Activated CD8-positive, alpha-beta memory T cell treated with anti-CD3 and anti-CD28 coated beads for 48 hours (primary cell): ENCODE measurements at places on chromosomes 2 and 18.

- no peak for DNase-seq
Observed at GRCh38 chr2:175854665-175855064, 147.4 kb downstream of the LNPK start.

GRCh38 chr2:143700865-143701264 lies 571.6 kb downstream of the ARHGAP15 start:
- DNase-seq = no peak

DNA sequence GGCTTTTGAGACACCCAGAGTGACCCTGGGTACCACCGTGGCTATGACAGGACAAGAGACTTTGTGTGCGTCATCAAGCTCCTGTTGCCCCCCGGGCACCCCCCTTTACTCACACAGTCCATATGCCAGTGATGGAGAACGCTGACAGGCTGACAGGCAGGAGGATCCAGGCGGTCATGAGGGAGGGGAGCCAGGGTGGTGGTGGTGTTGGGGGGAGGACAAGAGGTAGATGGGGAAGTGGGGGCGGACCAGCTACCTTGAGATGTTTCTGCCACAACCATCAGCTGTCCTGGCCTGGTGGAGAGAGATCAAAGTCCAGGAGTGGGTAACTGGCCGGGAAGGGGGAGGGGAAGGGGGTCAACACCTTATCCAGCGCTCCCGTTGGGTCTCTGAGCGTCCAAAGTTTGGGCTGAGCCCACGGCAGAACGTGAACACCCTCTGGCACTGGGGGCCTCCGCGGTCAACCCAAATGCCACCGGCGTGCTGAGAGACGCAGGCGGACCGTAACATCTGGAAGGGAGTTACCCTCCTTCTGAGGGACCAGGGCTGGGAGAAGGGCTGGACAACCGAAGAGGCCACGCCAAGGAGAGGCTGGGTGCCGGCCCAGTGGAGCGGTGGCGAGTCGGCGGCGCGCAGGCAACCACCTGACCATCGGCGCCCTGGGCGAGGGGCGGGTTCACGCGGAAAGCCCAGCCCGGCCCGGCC lies 575 bp downstream of the TMEM150A start:
- no peak for DNase-seq

DNA sequence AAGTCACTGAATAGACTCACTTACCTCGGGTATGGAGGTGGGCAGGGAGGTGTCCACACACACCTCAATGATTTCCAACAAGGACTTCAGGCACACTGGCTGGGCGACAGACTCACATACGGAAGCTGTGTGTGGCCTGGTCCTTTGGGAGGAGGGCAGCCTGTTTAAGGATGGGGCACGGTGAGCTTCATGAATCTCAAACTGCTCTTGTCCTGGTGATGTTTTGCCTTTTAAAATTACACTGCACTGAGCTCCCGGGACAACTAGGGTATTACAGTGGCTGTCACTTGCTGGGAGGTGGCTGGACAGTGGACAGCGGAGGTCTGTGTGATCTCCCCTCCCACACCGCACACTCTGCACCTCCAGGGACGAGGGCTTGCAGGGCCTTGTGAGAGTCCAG lies 211.6 kb downstream of the SNTG2 start:
- no peak for DNase-seq

DNA sequence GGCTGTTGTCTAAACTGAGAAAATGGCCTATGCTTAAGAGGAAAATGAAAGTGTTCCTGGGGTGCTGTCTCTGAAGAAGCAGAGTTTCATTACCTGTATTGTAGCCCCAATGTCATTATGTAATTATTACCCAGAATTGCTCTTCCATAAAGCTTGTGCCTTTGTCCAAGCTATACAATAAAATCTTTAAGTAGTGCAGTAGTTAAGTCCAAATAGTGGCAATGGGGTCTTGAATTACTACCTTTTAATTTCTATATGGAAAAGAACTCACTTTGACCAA lies 13.8 kb upstream of the ALLC start:
- DNase-seq = no peak

DNA sequence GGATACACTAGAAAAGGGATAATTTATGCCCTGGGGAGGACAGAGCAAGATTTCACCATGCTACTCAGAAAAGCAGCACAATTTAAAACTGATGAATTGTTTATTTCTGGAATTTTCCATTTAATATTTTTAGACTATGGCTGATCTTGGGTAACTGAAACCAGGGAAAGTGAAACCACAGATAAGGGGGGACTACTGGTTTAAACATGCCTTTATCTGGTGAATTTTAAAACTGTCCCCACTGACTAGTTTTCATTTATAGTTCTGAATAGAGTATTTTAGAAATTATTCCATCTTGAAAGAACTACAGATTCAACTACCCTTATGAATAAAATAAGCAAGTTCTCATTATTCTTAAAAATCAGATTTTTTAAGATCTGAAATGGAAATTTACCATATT lies 15.0 kb downstream of the NFU1 start:
- DNase-seq = no peak

DNA sequence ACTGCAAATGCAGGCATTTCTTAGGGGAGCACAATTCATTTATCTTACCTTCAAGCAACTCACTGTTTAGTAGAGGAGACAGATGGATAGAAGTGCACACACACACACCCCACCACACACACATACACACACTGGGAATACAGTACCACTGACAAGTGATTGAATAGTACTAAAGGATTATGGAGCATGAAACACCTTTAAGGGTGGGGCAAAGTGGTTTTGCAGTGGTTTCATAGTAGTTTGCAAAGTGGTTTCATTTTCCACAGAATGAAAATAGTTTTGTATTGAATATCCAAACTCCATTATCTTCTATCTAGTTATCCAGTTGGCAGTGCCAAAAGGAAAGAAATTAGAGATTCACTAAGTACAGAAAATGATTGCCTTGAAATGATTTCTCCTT lies 18.9 kb downstream of the KIF5C start:
- no peak for DNase-seq

GRCh38 chr2:104641786-104642185 lies 212.1 kb upstream of the POU3F3 start:
- DNase-seq = no peak

DNA sequence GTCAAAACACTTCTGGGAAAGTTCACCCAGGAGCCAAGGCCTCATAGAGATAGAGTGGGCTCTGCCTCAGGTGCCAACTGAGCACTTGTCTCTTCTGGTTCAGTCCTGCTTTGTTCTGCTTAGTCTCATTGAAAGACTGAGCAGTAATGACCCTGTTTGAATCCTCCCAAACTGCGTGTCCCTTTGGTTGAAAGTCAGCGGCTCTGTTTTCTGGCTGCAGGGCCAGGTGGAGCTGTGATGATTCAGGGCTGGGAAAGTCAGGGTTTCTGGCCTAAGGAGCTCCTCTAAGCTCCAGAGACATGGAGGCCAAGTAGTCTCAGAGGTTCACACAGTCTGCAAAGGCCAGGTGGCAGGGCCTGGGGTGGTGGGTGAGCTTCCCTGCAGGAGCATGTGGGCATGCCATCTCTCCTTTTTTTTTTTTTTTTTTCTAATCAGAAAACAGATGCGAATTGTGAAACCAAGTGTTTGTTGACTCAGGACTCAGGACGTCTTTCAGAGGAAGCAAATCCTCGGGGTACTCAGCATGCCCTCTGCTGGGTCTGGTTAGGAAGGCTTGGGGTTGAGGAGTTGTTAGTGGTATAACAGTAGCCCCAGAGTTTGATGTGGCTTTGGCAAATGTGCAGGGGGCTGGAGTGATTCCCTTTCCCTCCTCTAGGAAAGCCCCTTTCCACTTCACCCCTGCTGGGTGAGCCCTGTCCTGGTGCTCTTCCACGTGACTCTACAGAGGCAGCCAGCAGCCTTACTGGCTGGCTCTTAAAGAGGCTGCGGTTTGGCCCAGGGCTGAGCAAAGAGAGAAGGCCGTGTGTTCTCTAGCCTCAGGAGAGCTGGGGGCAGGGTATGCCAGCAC lies 38.3 kb downstream of the TMEM17 start:
- no peak for DNase-seq

- no peak for DNase-seq
Observed at GRCh38 chr2:120403676-120404075, 57.7 kb downstream of the INHBB start.

GRCh38 chr18:57970356-57971095 lies 73.5 kb upstream of the NEDD4L start:
- no peak for DNase-seq

- DNase-seq = no peak
Observed at GRCh38 chr2:188497726-188498125, 206.1 kb downstream of the GULP1 start.

GRCh38 chr2:134078354-134078753 lies 175.5 kb upstream of the MGAT5 start:
- no peak for DNase-seq

- no peak for DNase-seq
Observed at GRCh38 chr18:54531402-54532065, 59.5 kb upstream of the DYNAP start.

DNA sequence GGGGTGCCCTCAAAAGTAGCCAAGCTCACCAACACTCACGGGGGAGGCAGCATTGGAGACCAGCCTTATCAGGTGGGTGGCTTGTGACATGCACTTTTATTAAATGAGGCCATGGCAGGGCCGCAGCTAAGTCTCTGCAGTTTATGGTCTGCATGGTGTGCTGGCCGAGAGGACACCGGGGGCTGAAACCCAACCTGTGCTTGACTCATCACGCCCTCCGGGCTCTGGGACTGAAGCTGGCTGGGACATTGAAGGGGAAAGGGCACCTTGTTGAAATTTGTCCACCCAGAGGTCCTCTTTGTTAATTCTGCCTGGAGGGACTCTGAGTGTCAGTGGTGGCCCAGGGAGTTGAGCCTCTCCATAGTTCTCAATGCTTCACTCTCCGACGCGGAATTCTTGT lies 17.7 kb upstream of the NTSR2 start:
- DNase-seq = no peak

DNA sequence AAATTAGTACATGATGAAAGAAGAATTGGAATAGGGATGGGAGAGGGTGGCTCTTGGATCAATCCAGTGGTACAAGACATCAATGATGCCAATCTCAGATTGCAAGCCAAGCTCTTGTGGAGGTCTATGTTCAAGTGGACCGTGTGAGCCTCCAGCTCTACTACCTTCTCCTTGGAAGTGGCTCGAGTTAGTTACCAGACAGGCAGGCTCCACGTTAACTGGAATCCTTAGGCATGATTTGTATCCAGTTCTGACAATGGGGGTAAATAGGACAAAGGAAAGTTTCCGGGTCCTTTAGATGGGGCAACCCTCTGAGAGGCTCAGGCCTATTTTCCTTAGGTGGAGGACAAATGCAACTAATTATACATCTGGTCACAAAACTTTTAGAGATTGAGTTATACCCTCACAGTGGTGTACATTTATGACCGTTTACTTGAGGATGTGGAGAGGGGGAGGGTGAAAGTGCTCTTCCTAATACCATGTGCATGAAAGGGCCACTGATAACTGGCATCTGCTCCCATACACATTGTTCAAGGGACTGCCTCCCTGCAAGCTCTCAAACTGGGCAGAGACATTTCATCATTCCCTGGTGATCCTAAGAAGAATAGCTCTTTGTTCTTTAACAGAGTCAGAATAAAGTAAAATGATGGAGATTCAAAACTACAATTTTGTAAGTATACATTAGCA lies 180.2 kb downstream of the SOCS6 start:
- no peak for DNase-seq

DNA sequence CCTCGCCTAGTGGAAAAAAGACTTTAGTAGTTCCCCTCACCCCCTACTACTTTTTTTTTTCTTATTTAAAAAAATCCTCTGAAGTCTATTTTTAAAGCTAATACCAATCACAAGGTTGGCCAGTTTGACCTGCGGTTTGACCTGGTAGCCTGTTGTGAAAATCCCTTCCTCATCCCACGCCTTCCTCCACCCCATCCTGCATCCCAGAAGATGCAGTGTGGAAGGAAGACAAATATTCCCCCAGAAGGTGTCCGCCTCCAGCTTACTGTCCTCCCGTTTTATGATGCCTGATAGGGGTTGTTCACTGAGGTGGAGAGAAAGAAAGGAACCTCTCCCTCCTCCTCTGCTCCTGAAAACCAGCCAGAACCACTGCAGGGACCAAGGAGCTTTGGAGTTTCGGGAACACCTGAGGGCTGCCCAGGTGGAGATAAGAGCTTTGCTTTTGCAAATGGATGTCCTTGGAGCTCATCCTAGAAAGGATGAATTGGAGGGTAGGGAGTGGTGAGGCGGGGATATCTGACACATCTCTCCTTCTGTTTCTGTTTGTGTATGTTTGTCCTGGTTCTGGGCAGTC lies 909 bp downstream of the ATP6V1C2 start:
- no peak for DNase-seq

DNA sequence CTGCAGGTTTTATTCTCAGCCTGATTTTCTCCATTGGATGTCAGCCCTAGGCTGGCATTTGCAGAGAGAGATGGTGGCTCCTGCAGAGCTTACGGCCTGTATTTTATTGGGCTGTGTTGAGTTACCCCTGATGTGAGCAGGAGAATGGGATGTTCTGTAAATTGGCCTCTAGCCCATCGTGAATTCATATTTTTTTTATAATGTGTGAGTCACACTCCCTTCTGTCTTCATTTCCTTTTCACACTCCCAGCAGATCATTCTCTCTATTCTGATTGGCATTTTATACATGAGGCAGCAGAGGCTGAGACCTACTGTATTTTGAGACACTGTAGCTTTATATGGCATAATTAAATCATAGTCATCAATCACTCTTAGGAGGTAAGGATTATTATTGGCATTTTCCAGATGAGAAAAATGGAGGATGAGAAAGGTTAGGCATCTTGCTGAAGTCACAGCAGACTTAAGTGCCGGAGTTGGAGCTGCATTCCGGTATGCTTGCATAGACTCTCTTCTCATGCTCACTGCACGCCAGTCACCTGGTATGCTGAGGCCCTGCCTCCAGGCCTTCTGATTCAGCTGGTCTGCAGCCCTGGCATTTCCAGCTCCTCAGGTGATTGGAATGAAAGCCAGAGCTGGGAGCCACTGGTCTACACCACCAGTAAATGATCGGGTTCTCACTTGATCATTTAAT lies 142.4 kb downstream of the NEDD4L start:
- no peak for DNase-seq

GRCh38 chr2:24237313-24237712 lies 62.5 kb downstream of the FAM228A start:
- DNase-seq = no peak

DNA sequence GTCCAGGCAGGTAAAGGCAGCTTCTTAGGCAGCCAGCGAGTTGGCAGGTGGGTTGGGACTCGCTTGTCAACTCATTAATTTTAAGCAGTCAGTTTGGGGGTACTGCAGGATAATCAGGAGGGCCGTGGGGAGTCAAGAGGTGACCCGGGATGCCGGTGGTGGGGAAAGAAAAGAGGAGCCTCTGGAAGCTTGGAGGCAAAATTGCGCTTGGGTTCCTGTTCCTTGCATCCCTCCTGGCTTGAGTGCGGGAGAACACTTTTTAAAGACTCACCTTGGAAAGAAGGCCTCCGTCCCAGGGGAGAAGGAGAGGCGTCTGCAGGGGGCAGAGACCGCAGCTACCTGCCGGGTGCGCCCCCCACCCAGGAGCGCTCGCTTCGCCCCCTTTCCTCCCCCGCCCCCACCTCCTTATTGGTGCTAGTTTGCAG lies at the start of gene KCNJ3:
Gene KCNJ3 (plus strand): TSS at position 400 of the 425 bp plus-strand sequence. CDS start 81 bp downstream, outside the sequence.
- no peak for DNase-seq

GRCh38 chr2:122390406-122390805 lies 635.0 kb downstream of the TSN start:
- DNase-seq = no peak

GRCh38 chr2:36433311-36434217 lies 78.0 kb downstream of the CRIM1 start:
- DNase-seq = no peak

- no peak for DNase-seq
Observed at GRCh38 chr2:20472569-20472968, 25.7 kb downstream of the RHOB start.

- no peak for DNase-seq
Observed at GRCh38 chr2:160387558-160388262, 105.9 kb downstream of the RBMS1 start.
